Substantia nigra (tissue), 51 donors: ENCODE measurements at places on chromosomes 6 and 20.

GRCh38 chr6:57087916-57088315 is 2.1 kb upstream of the ZNF451 start:
- no peak for DNase-seq

GRCh38 chr6:169930799-169931198 is 179.4 kb downstream of the ERMARD start:
- DNase-seq = no peak

GRCh38 chr6:158785036-158785435 is 34.1 kb downstream of the EZR start:
- no peak for DNase-seq

DNA sequence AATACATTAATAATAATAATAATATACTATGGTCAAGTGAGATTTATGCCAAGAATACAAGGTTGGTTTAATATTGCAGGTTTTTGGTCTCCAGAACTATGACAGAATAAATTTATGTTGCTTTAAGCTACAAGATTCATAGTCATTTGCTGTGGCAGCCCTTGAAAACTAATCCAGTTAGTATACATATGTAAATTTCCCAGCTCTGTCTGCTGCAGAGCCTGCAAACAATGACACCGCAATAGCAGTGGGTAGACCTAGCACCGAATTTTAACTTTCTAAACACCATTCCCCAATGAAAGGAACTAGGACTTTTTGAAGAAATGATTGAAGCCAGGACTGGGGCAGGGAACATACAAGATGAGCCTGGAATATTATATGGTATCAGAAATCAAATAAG is 647.7 kb upstream of the NRSN1 start:
- no peak for DNase-seq

DNA sequence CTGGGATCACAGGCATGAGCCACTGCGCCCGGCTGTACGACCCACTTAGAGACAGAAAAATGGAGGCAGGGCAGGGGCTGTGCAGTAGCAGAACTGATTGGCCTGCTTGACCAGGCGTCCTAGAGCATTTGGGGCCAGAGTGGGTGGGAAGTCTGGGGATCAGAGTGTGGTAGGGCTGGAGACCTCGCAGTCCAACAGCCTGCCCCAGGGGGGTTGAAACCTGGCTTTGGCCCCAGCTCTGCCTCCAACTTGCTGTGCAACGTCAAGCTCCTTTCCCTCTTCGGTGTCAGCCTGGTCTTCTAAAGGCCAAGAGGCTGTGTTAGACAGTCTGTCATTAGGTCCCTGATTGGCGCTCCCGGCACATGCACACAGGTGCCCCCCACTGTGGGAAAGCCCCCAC is 15.3 kb upstream of the SPDEF start:
- DNase-seq = no peak

- DNase-seq = no peak
Observed at GRCh38 chr6:38508894-38509293, 130.8 kb downstream of the BTBD9 start.

GRCh38 chr6:108966855-108967755 is 118.9 kb downstream of the ARMC2 start:
- no peak for DNase-seq
